Motor neuron (in vitro differentiated cells): ENCODE measurements at places on chromosomes 13 and 19. TPM values are rescaled to one million over a fixed set of nuclear protein-coding genes. Genes with fewer than 3 reads are reported as not detected.

DNA sequence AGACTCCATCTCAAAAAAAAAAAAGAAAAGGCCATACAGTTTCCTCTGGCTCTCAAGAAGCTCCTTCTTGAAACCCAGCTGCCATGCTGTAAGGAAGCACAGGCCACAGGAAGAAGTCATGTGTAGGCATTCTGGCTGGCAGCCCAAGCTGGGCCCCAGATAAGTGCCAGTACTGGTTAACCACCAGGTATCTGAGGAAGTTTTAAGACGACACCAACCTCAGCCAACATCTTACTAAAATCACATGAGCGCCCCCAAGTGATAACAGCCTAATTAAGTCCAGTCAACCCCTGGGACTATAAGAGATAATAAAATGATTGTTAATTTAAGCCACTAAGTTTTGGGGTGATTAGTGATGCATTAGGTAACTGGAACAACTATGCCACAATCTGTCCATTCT, 27.4 kb upstream of the AKT2 start:
- ATAC-seq: no peak

DNA sequence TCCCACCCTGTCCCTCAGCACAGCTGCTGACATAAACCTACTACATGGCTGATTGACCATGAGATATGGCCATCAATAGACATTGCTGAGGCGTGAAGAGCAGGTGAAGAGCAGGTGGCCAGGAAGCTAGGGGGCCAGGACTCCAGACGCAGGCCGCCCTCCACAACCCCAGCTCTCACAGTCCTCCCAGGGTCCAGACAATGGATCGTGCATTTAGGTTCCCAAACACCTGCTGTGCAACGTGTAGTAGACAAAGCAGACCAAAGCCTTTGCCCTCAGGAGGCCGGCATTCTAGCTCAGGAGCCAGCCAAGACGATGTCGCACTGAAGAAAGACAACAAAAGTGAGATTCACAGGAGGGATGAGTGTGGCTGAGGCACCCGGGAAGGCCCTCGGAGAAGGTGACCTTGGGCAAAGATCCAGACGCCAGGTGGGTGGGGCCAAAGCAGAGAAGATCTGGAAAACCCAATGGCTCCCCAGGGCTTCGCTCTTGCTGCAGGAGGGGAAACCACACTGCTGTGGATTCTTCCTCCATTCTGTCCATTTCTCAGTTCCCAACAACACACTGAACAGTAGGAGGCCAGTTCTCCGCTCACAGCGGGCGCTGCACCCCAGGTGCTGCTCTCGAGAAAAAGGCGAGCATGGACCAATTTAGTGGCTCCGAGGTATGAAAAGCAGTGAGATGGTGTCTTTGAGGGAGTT, 1.4 kb downstream of the FFAR1 start:
- no peak for ATAC-seq

The LHFPL6 gene
- total RNA-seq: 18.5 and 19.6 TPM in 2 replicates

The IZUMO1 gene
- 0.09 and 0.21 TPM in 2 replicates for total RNA-seq

The NLRP5 gene
- 0.14 and 0.19 TPM in 2 replicates for total RNA-seq
